ENCODE measurements at places on chromosomes 7 and 10.

DNA sequence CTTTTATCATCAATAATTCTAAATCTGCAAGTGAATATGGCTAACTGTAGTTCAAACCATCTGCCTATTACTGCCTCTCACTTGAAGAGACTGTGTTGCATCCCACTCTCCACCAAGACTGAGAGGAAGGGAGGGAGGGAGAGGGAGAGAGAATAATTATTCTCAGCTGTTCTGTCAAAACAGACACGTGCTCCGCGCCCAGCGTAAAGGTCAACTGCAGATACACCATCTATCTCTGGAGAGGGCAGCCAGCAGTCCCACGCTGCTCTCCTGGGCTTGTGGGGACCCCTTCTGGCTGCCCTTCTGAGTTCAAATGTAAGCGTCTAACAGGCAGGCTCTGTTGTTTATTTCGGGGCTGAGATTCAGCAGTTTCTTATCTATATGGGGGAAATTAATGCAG lies 625.5 kb upstream of the GALNT17 start:
- no peak for DNase-seq

DNA sequence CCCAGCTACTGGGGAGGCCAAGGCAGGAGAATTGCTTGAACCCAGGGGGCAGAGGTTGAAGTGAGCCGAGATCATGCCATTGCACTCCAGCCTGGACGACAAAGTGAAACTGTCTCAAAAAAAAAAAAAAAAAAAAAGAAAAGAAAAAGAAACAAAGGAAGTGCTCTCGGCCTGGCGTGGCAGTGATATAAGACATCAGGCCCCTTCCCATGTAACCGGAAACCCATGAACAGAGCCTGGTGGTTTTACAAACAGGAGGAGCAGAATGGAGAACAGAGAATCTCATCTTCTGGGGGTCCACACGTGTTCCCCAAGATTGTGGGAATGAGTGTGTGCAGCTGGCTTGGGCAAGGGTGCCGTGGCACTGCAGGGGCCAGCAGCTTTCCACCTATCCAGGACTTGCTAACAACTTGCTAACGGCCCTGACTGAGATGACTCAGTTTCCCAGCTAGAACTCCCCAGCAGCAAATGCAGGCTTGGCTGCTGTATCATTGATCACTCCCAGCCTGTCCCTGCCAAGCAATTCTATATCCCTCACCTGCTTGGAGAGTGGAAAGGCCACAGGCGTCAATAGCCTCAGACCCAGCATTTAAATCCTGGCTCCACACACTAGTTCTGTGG lies 103.0 kb downstream of the COL26A1 start:
- DNase-seq, result no peak

DNA sequence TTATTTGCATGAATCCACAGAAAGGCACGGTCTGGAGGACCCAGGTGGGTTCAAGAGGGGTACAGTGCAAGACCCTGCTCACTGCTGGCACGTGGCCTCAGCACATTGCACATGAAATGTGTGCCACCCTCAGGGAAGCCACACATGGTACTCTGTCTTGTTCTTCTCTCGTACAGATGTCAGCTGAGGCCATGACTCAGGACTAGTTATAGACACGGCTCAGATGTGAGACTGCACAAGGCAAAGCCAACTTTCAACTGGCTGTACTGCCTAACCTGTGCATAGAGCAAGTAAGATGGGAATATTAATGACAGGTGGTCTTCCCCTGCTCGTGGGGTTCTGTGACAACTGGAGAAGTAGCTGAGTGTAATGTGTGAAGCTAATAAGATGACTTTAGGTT lies 249.4 kb upstream of the CTBP2 start:
- DNase-seq, result no peak

DNA sequence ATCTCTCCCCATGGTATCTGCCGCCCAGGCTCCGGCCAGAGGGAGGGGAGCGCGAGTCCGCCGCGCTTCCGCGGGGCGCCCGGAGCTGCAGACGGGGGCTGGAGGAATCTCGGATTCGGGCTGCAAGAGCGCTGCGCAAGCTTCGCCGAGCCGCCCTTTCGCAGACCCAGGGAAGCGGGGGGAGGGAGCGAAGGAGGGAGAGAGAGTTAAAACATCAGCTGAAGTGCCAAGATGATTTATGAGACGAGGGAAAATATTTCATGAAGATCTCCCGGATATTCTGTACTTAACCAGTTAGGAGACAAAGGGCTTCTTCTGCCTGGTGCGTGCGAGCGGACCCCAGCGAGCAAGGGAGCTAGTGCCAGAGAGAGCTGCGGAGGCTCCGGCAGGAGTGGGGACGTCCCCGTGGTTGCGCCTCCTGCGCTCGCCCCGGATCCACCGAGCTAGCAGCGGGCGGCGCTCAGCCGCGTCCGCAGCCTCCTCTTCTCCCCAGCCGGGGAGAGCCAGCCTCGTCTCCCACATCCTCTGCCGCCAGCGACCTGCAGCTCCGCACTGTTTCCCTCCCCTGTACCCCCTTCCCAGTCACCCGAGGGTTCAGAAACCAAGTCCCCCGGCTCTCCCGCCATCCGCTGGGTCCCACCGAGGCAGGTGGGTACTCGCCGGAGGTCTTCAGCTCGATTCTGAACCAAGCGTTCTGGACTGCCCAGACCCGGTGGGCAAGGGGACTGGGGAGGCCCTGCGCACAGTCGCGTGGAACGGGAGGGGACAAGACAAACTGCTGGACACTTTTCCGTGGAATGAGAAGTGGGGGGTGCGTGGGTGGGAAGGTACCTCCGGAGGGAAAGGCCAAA lies 1.0 kb upstream of the PAX2 start:
- no peak for DNase-seq

- no peak for DNase-seq
Measured at GRCh38 chr10:77355844-77356243, 281.8 kb downstream of the KCNMA1 start.

- no peak for DNase-seq
Measured at GRCh38 chr10:7501157-7501556, 90.3 kb upstream of the SFMBT2 start.
